GM13976 (cell line): ENCODE measurements at places on chromosomes 4 and X.

DNA sequence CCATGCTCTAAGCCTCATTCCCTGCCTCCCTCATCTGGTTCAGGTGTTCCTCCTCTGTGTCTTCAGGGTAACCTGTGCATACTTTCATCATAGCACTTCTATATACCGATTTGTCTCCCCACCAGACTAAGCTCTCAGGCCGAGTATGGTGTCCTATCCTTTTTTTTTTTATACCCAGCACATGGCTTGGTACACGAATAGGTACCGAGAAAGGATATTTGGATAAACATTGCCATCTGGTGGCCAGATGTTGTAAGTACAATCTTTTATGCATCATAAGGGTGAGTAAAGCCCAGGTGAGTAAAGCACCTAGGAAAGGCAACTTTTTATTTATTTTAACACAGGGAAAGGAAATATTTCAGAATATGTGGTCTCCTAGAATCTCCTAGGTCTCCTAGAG is 68.4 kb downstream of the MID2 start:
- DNase-seq, result peak; percentile 43

GRCh38 chr4:149512501-149512900 is 303.1 kb downstream of the IQCM start:
- no peak for DNase-seq

GRCh38 chr4:144583658-144584057 is 62.3 kb upstream of the HHIP start:
- no peak for DNase-seq

DNA sequence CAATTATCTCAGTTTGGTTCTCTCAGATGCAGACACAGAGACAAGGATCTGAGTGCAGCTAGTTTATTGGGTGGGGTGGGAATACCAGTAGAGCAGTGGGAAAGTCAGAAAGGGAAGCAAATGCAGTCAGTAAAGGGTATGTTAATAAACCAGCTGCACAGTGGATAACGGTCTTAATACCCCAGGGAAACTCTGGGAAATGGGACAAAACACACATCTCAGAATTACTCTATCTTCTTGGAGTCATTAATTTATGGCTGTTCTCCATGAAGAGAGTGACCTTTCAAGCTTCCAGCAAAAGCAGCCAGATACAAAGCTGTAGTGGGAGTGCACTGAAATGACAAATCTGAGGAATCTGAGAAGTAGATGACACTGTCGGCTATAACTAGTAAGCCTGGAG is 73.3 kb upstream of the NALF2 start:
- DNase-seq, result no peak

DNA sequence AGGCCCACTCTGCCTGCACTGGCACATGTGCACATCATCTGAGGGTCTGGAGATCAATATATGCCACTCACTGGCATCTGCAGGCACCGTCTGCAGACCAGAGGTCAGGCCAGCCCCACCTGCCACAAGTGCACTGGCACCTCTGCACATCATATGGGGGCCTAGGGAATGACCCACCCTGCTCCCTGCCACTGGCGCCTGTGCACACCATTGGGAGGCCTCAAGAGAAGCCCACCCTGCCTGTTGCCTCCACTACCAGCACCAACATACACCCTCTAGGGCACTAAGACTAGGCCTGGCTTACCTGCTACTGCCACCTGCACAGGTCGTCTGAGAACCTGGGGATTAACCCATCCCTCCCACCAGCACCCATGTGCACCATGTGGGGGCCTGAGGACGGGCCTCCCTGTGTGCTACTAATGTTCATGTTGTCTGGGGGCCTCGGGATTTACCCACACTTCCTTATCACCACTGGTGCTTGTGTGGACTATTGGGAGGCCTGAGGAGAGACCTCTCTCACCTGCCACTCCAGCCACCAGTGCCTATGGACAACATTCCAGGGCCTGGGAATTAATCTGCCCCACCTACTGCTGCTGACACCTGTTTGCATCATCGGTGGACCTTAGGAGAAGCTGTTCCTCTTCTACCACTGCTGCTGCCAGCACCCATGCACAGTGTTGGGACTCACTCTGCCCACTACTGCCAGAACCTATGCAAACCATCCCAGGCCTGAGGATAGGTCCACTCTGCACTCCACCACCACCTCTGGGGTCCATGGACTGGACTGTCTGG is 113.7 kb downstream of the REELD1 start:
- DNase-seq, result no peak

DNA sequence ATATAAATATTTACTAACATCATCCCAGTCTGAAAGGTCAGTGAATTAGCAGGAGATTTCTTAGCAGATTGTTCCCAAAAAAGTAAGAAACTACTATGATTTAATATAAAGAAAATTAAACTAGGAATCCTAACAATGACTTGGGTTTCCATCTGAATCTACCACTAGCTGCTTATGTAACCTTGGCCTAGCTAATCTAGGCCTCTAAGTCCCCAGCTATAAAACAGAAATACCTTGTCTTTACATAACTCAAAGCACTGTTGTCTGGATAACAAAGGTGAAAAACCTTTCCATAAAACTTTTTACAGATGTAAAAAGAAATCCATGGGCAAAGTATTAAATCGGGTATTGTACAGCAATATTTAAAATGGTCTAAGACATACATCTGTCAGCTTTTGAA is 3.0 kb downstream of the FBXL5 start:
- DNase-seq, result no peak

DNA sequence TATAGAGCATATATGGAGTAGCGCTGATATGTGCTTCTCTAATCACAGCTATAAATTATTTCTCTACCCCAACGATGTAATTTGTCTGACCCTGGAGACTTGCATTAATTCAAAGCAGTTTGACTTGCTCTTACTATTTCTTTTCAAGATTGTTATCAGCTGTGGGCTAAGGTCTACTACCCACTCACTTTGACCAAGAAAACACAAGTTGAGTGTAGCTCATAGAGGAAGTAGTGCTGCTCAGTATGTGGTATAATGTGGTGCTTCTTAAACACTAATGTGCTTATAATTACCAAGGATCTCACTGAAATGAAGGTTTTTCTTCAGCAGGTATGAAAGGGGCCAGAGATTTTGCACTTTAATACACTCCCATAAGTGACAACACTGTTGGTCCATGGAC is 70.1 kb downstream of the INPP4B start:
- no peak for DNase-seq

GRCh38 chr4:8276358-8277240 is 7.0 kb downstream of the HTRA3 start:
- no peak for DNase-seq
